ENCODE measurements at places on chromosomes 6 and 20.

DNA sequence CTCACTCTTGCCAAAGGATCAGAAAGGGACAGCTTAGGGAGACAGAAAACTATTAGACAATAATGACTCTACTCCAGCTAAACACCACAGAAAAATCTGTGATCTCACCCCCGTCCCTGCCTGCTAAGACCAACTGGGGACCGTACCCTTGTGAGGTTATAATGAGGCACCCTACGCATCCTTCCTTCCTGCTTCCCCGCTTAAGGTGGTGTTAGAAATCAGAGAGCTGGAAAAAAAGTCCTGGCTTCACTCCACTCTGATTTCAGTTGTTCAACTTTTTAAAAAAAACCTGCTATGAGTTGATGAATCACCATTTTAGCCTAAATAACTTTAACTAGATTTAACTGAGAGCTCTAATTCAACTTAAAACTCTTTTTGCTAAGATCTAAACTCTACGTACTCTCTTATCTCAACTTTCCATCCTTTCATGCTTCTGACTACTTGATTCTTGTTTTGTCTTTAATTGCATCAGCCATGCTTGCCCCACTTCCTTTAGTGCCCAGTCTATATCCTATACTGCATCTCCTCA lies 35.8 kb upstream of the TMEM14A start:
- DNase-seq, result no peak

DNA sequence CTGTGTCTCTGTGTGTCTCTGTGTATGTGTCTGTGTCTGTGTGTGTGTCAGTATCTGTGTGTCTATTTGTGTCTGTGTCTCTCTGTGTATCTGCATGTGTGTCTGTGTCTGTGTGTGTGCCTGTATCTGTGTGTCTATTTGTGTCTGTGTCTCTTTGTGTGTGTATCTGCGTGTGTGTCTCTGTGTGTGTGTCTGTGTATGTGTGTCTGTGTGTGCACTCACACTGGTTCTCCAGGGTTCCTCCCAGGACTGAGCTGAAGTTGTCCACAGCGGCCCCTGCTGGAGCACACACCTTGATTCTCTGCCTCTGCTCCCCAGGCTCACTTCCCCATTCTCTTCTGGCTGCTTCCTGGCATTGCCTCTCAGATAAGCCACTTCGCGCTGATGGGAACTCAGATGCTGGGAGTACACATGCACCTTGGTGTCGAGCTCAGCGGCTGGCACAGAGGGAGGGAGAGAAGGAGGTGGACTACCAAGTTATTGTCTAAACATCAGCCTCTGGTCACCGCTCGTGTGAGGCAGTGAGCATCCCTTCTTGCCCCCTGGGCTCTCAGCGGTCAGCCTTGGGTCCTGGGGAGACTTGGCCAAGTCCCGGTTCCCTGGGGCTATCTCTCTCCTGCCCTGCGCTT lies 104.9 kb upstream of the NXT1 start:
- no peak for DNase-seq

- DNase-seq, result no peak
These were observed 23.9 kb downstream of the ARMC2 start for GRCh38 chr6:108872141-108872557.

DNA sequence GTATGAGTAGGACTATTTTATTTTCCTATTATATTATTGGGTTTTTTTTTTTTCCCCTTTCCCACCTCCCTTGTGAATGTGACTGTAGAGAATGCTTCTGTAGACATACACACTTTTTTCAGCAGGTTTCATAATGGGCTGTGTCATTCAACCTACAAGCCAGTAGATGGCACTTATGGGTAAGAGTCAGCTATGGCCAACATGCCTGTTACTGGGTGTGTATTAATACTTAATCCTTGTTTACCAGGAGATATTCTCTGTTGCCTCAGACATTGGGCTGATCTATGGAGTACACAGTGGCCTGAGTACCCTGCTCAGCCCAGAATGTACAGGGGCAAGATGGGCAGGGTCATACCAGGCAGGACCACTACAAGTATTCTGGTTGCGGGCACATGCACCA lies 382.5 kb downstream of the EPHA7 start:
- DNase-seq, result no peak

DNA sequence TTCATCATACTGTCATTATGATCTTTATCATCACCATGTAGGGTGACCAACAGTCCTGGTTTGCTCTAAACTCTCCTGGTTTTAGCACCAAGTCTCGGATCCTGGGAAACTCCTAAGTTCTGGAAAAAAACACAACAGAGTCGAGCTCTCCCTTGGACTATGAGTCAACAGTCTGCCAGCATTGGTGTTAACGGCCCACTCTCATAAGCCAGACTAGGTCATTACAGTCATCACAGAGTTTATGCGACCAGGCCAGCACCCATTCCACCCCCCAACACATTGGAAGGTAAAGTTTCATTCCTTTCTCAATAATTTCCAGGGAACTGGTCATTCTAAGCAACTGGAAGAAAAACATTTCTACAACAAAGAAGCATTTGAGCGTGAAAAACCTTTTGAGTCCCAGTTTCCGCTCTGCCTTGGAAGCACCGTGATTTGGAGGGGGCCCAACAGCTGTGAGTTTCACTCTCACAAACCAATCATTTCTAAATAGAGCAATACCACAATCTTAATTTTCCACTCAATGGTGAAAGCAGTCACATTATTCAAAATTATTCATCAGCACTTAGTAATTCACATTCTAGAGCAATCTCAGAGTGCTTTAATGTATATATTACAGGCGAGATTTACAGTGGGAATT lies 445.0 kb downstream of the CDH26 start:
- no peak for DNase-seq
